ENCODE measurements at places on chromosomes 2 and 18. TPM values are rescaled to one million over a fixed set of nuclear protein-coding genes. Genes with fewer than 3 reads are reported as not detected.

MAP4K3 gene
- total RNA-seq = 32.3 TPM

LDLRAD4 gene
- total RNA-seq = 29.6 TPM

DNA sequence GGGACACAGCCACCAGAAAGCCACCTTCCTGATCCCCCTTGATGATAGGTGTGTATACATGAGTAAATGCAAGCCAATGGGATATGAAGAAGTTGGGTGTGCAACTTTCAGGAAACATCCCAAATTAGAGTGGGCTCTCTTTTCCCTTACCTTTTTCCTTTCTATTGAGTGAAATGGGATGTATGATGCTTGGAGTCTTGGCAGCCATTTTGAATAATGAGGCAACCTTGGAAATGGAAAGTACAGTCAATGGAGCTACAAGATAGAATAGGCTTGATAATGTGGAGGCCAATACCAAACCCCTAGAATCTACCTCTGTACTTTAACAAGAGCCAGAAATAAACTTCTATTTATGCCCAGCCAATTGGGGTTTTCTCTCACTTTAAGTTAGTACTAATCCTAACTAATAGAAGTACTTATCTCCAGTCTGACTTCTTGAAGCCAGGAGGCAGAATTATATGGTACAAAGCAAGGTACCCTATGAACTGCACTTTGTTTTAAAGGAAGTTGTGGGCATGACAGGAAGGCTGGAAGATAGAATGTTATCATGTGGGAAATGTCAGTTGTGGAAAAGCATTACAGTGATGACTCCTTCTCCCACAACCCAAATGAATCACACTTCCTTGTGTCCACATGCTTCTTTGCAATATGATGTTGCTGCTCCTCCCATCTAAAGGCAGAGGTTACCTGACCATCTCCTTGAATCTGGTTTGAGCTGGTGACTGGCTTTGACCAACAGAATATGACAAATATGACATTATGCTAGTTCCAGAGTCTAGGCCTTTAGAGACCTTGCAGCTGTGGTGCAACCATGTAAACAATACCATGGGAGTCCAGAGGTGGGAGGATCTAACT, 12.9 kb upstream of the NABP1 start:
- no peak for DNase-seq

GRCh38 chr2:110828330-110828729, 96.0 kb downstream of the ACOXL start:
- no peak for DNase-seq

DNA sequence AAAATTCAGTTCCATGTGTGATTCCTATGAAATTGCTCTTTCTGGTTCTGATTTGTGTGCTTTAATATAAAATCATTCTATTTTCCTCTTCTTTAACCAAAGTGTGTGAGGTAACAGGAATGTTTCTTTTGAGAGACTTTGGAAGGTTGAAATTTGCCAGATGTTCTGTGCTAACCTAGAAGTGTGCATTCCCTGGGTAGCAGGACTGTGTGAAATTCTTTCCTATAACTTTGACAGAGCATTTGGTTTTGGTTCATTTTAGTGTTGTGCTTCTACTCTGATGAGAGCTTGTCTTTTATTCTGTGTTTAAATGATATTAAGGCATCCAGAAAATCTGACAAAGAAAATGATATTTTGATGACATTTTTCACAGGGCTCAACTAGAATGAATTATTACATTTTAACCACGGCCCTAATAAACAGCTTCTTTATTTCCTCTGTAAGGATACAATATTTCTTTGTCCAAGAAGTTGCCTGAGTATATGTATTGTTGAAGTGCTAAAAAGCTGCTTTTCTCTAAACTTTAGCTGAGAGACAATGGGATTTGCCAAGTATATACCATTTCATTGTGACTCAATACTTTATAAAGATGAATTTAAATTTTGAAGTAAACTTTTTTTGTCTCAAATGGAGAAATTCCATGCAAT, 34.7 kb upstream of the DLX1 start:
- no peak for DNase-seq

- DNase-seq = no peak
Observed at GRCh38 chr2:16100006-16100405, 159.7 kb downstream of the MYCN start.

ARHGAP15 gene
- 4.2 TPM for total RNA-seq

DNA sequence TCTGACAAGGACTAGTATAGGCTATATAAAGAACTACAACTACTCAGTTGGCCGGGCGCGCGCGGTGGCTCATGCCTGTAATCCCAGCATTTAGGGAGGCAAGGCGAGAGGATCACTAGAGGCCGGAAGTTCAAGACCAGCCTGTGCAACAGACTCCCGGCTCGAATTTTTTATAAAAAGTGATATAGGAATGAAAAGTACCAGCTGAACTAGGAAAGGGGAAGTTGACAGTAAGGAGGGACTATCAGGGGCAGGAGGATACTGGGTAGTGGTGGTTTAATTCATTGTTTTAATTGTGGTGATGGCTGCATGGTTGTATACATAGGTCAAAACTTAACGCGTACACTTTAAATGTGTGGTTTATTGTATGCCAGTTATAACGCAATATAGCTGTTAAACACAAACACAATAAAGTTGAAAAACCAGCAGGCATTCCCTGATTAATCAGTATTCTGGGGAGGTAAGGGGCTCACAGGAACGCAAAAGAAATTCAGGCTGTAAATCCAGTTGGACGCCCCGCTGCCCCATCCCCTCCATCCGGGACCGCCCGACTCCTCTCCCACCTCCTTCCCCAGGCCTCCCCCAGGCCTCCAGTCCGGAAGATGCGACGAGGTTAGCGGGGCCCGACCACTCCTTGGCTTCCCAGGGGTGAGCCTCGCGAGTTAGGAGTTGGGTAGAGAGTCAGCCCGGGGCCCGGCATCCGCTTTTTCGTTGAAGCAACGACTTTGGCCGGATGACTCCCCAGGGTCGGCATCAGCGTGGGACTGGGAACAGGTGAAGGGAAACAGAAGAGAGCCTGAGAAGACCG, 746 bp upstream of the POLR1B start:
- peak; percentile 87 for DNase-seq

DNA sequence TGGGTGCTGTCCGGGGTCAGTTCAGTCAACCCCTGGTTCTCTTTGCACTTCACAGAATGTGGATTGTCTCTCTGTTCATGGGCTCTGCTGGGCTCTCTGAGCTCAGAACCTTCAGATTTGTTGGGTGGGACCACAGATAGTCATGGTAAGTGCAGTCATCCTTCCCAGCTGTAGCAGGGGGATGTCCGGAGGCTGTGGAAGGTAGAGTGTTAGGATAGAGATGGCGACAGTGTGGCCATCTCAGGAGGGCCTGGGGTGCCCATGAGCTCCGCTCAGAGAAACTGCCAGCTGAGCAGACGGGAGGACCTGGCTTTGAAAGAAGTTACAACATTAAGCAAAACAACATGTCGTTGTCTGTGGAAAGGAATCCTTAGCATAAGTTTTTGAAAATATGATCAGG, 149.8 kb downstream of the FAM210A start:
- no peak for DNase-seq

DNA sequence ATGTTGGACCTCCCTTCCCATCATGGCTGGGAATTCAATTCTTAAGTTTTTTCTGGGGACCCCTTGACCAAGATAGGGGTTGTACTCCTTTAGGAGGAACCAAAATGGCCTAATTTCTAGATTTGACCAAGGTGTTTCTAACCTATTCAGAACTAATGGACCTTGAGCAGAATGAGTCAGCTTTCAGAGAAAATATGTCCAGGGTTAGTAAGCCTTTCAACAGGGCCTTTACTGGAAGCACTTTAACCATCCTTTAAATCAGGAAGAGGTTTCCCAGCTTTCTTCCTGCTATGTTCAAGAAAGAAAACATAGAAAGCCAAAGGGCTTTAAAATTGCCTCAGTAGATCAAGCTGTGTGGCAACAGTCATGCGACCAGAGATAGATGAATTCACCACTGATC, 1184.9 kb upstream of the ACVR2A start:
- no peak for DNase-seq

DNA sequence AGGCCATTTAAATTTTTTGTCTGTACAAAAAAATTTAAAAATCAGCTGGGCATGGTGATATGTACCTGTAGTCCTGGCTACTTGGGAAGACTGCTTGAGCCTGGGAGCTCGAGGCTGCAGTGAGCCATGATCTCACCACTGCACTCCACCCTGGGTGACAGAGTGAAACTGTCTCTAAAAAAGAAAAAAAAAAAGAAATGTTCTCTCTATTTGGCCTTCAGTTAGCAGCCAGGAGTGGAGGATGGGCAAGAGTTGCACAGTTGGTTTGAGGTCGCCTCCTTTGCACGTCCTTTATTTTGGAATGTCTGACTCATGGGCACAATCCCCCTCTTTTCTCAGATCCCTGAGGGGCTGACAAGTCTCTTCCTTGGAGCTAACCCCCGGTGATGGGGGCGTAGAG, 26.3 kb downstream of the ITM2C start:
- DNase-seq = no peak

DNA sequence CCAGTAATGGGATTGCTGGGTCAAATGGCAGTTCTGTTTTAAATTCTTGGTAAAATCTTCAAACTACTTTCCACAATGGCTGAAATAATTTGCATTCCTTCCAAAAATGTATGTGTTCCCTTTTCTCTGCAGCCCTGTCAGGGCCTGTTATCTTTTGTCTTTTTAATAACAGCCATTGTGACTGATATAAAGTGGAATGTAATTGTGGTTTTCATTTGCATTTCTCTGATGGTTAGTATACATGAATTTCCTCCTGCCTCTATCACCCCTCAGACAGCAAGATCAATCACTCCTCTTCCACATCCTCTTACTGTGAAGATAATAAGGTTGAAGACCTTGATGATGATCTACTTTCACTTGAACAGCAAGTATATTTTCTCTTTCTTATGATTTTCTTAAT, 304.8 kb upstream of the FSIP2 start:
- no peak for DNase-seq

DSG1 gene
- total RNA-seq = 0.68 TPM

DNA sequence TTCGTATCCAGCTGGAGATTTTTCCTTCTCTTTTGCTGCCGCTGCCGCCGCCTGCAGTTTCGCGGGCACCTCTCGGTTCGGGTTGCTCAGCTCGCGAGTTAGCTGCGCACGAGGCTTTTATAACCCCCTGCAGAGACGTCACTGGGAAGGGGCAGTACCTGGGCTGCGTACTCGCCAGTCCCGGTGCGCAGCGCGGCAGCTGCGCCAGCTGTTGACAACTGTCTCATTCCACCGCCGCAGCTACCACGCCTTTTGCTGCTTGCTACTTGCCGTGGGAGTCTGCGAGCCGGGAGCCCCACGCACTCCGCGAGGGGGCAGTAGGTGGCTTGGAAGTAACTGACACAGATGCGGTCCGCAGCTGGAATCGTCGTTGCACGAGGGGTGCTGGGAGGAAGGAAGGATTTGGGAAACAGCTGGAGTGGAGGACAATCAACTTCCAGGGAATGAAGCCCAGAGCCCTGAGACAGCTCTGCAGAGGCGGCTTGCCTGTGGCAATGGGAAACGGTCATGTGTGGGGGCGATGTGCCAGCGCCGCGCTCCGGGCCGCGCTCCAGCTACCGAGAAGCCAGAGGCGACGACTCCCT, at the start of gene TACR1:
TACR1 (minus strand) TSS at position 93 of the 584 bp plus-strand sequence. CDS start 586 bp downstream, outside the sequence.
- DNase-seq = peak; percentile 82

- DNase-seq = no peak
Observed at GRCh38 chr2:226551522-226552250, 247.9 kb downstream of the IRS1 start.
